Activated CD8-positive, alpha-beta memory T cell treated with anti-CD3 and anti-CD28 coated beads for 1 hour (primary cell): ENCODE measurements at places on chromosomes 3 and 15.

- no peak for DNase-seq
Measured at GRCh38 chr15:58212909-58213526, 74.8 kb downstream of the AQP9 start.

- DNase-seq = no peak
Measured at GRCh38 chr3:14340960-14341708, 61.3 kb upstream of the SLC6A6 start.

DNA sequence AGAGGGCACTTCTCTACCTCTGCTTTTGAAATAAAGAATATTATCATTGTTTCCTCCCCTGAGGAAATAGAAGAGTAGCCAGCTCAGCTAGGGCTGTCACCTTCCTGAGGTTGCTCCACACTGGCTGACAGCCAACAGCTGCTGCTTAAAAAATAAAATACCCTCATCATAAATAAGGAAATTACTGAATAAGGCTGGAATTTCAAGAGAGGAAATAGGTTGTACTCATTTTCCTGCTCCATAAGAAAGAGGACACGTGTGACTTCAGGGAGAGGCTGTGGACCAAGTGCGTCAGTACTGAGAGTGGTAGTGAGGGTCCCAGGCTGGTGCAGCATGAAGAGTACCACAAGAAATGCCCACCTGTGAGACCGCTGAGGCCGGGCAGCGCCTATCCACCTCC is 8.1 kb upstream of the C2CD4B start:
- no peak for DNase-seq

- no peak for DNase-seq
Measured at GRCh38 chr15:40591389-40591788, 2.7 kb upstream of the KNL1 start.

DNA sequence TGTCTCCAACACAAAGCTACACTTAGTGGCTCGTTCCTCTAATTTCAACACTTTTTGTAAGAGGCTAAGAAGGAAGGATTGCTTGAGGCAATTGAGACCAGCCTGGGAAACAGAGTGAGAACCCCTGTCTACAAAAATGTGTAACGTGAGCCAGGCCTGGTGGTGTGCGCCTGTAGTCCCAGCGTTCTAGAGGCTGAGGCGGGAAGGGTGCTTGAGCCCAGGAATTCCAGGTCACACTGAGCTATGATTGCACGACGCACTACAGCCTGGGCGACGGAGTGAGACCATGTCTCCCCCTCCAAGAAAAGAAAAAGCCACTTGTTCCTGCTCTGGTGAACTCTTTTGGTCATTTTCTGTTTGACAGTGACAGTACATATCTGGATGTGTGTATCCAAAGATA is 127.9 kb downstream of the GABRB3 start:
- no peak for DNase-seq

DNA sequence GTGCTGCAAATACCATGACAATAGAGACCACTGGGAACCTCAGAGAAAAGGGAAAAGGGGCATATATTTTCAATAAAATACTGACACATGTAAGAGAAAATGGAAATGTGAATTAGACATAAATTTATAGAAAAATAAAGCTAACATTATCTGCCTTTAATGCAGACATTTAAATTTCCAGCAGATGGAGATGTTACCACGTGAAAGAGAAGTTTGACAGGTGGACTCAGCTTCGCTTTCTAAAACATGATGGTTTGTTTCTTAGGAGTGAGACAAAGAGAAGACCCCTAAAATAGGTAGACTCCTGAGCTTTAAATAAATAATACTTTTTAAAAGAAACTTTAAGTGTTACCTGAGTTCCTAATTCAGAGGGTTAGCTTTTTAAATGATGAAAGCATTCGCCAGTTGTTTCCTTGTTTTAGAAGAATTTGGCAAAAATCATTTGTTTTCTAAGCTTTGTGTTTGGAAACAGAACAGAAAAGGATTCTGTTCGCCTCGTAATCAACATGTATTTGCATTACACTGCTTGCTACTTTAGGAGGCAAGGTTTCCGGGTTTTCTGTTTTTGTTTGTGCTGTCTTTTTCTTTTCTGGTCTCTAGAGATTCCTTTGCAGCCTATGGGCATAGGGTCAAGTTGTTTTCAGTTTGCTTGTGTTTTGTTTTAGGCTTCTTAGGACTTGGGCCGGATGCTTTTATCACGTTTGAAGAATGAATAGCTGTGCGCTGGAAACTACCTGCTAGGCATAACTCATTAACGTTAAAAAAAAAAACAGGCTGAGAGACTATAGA is 271.4 kb downstream of the THSD4 start:
- no peak for DNase-seq

DNA sequence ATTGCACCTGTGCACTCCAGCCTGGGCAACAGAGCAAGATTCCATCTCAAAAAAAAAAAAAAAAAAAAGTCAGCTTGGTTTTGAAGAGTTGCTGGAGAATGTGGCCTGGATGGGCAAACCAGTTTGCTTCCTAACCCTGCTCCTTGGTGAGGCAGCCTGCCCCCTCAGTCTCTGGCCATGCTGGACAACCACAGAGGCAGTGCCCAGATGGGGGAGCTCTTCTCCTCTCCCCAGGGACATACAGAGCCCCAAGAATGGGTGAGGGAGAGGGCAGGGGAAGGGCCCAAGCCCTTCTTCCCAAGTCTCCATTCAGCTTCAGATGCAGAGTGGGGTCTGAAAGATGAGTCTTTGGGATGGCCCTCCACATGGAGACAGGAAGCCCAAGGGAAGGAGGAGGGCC is 27.9 kb downstream of the CD276 start:
- no peak for DNase-seq

GRCh38 chr15:47514200-47514652 is 203.1 kb upstream of the SEMA6D start:
- no peak for DNase-seq

GRCh38 chr3:195107593-195107992 is 163.4 kb downstream of the XXYLT1 start:
- no peak for DNase-seq

DNA sequence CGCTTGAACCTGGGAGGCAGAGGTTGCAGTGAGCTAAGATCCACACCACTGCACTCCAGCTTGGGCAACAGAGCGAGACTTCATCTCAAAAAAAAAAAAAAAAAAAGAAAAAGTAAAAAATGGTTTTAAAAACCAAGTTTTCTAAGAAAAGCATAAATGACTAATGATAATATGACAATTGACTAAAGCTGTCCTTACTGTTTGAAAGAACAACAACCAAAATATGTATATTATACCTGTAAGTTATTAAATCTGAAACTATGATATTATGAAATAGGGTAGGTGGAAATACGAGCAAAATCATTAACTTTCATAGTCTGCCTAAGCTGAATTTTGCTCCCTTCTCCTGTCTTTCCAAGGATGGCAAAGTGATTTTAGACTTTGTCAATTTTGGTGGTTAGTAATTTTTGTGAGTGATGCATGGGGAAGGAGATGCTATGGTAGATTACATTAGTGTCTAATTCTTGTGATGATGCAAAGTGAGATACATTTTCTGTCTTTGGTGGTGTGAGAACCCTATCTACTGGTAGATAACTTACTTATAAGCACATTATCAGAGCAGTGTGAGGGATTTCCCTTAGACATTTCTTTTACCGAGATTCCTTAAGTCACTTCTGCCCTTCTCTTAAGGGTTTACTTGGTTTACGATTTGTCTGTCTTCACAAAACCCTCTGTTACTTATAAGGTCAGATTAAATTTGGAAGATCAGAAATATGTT is 10.6 kb upstream of the CHD2 start:
- no peak for DNase-seq

DNA sequence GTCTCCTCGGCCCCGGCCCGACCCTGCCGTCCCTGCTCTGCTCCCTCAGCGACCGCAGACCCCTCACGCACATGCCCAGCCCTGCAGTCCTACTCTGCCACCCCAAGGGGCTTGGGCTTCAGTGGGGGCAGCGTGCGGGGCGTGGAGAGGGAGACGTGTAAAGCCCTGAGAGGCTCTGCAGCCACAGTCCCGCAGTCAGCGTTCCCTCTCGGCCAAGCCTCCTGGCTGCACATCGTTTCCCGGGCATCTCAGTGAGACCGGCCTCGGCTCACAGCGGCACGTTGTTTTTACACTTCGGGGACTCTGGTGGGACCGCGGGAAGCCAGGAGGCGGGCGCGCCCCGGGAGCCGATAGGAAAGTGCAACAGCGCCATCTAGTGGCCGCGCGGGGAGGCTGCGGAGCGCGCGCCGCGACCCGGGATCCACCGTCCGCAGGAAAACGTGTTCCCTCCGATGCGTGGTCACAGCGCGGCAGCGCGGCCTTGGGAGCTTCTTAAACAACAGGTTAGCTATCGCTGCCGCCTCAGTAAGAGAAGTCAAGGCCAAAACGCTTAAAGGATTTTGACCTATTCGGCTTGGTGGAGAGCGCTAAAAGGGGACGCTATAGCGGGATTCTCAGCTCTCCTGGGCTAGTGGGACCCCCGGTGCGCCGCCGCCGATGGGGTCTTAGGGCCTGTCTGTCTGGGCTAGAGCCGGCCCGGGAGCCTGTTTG is 226.8 kb upstream of the IGF1R start:
- peak; percentile 57 for DNase-seq

GRCh38 chr15:40825661-40826422 is 2.7 kb downstream of the PPP1R14D start:
- DNase-seq = no peak

DNA sequence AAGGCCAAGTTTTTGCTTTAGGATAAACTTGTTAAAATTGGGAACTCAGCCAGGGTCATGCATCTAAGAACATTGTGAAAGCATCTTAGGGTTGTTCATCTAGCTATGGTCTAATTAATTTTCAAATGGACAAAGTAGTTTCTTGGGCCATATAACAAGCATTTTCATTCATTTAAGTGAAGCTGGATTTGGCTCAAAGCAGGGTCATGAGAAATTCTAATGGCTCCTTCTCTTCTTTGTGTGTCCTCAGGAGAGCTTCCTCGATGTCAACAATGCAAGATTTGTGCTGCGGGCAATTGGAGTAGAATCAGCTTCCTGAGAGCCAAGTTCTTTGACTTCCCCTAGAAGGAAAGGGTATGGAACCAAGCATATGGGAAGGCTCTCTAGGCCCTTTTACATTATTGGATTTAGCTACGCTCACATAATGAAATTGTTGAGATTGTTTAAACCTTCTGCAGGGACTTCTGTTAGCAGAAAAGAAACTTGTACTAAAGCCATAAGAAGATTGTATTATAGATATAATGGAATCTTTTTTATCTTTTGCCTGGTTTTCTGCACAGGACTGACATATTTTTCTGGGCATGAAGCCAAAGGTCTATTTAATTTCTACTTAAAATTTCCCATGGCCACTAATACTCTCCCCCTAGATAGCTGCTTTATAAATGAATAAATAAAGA is 1.8 kb upstream of the SAMMSON start:
- DNase-seq = no peak

GRCh38 chr3:12483410-12483809 is 870 bp upstream of the TSEN2 start:
- no peak for DNase-seq

DNA sequence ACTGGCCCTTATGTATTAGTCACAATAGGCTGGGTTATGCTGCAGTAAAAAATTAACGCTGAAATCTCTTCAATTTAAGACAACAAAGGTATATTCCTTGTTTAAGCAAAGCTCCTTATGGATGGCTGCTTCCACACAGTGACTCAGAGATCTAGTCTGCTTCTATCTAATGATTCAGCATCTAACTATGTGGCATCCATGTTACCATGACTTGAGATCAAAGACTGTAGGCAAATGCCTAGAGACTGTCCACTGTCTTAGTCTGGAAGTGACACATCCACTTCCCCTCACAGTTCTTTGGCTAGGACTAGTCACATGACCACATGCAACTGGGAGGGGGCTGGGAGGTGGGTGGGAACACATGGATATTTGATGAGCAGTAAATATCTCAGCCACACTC is 61.3 kb upstream of the PSMD6 start:
- no peak for DNase-seq

DNA sequence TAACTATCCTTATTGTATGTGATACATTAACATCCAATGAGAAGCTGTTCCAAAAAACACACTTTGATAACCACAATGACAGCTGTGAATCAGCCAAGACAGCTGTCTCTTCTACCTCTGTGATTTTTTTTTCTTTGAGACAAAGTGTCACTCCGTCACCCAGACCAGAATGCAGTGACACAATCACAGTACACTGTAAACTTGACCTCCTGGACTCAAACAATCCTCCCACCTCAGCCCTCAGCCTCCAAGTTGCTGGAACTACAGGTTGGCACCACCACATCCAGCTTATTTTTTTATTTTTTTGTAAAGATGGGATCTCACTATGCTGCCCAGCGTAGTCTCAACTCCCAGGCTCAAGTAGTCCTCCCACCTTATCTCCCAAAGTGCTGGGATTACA is 73.5 kb upstream of the TMCO5A start:
- DNase-seq = no peak

DNA sequence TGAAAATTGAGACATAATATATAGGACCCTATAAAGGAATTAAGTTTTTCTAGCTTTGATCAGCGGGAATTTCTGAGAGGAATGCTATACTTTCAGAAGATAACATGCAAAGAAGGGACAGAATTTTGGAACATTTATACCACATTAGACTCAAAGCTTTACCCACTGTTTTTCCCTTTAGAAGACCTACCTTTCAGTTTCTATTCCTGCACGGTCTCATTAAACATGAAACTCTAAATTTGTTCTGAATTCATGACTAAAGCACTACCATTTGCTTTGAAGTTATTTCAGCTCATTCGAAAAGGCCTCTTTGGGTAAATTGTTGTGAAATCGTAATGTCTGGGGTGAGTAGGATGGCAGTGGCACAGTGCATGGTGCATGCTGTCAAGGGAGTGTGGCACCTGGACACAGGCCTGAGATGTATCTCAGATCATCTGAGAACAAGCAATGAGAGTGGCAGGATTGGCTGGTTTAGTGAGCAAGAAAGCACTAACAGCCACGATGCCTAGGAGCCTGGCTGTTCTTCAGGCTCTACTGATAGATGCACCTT is 42.5 kb downstream of the CHCHD4 start:
- DNase-seq = no peak

DNA sequence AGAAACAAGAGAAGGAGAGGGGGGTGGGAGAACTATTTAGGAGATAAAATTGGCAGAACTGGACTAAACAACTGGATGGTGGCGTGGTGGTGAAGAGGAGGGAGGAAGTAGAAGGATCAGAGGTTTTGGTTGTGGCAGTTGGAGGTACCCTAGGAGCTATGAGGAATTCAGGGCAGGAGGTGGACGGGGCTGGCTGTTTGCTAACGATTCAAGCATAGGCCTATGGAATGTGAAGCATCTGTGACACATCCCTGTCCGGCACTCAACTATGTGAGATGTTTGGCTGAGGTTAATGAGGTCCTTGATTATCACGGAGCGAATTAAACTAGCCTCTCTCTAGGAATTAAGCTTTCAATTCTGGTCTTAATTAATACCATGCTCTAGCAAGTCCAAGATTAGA is 13.5 kb downstream of the TARS3 start:
- no peak for DNase-seq

- DNase-seq = no peak
Measured at GRCh38 chr3:38608086-38608775, 41.3 kb downstream of the SCN5A start.

DNA sequence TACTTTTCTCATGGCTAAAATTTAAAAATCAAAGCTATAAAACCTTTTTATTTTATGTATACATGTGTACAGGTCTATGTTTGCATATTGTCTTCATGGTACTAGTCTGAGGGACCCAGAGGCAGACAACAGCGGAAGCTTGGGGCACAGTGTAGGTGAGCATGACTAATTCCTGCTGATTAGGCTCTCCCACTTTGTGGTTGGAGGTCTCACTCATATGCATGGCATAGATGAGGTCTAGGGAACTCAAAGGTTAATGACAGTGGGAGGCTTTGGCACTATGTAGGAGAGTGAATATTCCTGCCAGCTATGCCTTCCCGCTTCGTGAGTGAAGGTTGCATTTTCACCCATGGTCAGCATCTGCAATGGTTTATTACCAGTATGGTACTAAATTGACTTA is 47.5 kb upstream of the AADACL2 start:
- no peak for DNase-seq
